Small intestine (tissue), 16 donors: ENCODE measurements at places on chromosomes 1 and 21. TPM values are rescaled to one million over a fixed set of nuclear protein-coding genes. Genes with fewer than 3 reads are reported as not detected.

Gene ADORA3
- 4.6 TPM for polyA plus RNA-seq

Gene CELA2A
- polyA plus RNA-seq: not detected

- peaks cover 33% of the 10 kb centered on the region for H3K4me1 ChIP-seq
- H3K27me3 ChIP-seq: no peaks in the 10 kb centered on the region
- H3K27ac ChIP-seq: no peak within 1 kb of the TSS
- H3K4me3 ChIP-seq: no peak within 1 kb of the TSS
These were observed at the start of gene MATN1 for GRCh38 chr1:30723331-30723755. MATN1 (minus strand) TSS chr1:30723585; CDS start chr1:30723551, 34 bp downstream.

- H3K36me3 ChIP-seq: no peaks in the 10 kb centered on the region
- no peaks in the 10 kb centered on the region for H3K27me3 ChIP-seq
- peak within 1 kb of the TSS; percentile 68 for H3K4me3 ChIP-seq
- H3K4me1 ChIP-seq: peaks cover 3% of the 10 kb centered on the region
- H3K27ac ChIP-seq: peak within 1 kb of the TSS; percentile 13
- peak; percentile 95 for DNase-seq
These were observed at the start of gene FAAH for GRCh38 chr1:46394108-46394871. FAAH (plus strand) TSS chr1:46394317; CDS start chr1:46394349, 32 bp downstream.

DNA sequence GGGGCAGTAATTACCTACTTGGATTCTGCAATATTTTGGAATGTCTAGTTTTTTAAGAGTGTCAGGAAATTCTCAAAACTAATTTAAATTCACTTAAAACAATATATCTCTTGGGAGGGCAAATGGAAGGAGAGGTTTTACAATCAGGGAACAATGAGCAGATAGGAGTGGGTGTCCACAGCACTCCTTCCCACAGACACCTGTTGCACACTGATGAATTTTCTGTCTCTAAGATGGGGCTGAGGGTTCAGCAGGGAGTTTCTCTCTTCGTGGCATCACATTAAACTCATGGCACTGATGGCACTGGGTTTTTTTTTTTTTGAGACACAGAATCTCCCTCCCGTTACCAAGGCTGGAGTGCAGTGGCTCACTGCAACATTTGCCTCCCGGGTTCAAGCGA is 5.5 kb downstream of the PHF13 start:
- H3K27me3 ChIP-seq: no peaks in the 10 kb centered on the region
- H3K27ac ChIP-seq: no peak overlapping the region
- H3K4me3 ChIP-seq: no peak overlapping the region
- DNase-seq: no peak
- peaks cover 12% of the 10 kb centered on the region for H3K36me3 ChIP-seq
- H3K4me1 ChIP-seq: no peaks in the 10 kb centered on the region

- no peak overlapping the region for H3K4me3 ChIP-seq
- no peak for DNase-seq
- H3K4me1 ChIP-seq: no peaks in the 10 kb centered on the region
These were observed 81.6 kb upstream of the IVNS1ABP start for GRCh38 chr1:185398599-185398998.

- no peak overlapping the region for H3K27ac ChIP-seq
- H3K27me3 ChIP-seq: no peaks in the 10 kb centered on the region
- no peaks in the 10 kb centered on the region for H3K4me1 ChIP-seq
- no peak overlapping the region for H3K4me3 ChIP-seq
These were observed 70.8 kb upstream of the SIM2 start for GRCh38 chr21:36628106-36628505.

- H3K36me3 ChIP-seq: no peaks in the 10 kb centered on the region
- no peak overlapping the region for H3K4me3 ChIP-seq
- DNase-seq: peak; percentile 36
- no peak overlapping the region for H3K27ac ChIP-seq
- H3K4me1 ChIP-seq: no peaks in the 10 kb centered on the region
These were observed 42.4 kb downstream of the DOP1B start for GRCh38 chr21:36199021-36199420.

DNA sequence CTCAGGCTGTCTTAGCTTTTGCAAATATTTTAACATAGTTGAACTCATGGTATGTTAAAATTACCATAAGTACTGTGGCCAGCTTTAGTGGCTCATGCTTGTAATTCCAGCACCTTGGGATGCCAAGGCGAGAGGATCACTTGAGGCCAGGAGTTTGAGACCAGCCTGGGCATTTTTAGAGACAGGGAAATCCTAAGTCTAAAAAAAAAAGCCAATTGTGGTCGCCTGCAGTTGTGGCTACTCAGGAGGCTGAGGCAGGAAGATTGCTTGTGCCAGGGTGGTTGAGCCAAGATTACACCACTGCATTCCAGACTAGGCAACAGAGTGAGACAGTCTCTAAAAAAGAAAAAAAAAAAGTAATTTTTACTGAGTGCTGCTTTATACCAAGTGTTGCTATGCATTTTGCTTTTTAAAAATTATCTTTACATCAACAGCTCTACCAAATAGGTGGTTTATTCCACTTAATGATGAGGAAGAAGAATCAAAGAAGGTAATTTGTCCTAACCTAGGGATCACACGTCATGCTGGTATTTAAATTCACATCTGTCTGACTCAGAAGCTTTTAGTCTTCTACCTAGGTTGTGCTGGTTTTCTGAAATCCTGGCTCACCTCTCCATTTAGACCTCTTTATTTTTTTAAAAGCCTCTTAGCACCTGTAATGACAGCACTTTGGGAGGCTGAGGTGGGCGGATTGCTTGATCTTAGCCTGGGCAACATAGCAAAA is 16.8 kb downstream of the PPP1R12B start:
- H3K27ac ChIP-seq: no peak overlapping the region
- no peaks in the 10 kb centered on the region for H3K4me1 ChIP-seq
- H3K27me3 ChIP-seq: no peaks in the 10 kb centered on the region

DNA sequence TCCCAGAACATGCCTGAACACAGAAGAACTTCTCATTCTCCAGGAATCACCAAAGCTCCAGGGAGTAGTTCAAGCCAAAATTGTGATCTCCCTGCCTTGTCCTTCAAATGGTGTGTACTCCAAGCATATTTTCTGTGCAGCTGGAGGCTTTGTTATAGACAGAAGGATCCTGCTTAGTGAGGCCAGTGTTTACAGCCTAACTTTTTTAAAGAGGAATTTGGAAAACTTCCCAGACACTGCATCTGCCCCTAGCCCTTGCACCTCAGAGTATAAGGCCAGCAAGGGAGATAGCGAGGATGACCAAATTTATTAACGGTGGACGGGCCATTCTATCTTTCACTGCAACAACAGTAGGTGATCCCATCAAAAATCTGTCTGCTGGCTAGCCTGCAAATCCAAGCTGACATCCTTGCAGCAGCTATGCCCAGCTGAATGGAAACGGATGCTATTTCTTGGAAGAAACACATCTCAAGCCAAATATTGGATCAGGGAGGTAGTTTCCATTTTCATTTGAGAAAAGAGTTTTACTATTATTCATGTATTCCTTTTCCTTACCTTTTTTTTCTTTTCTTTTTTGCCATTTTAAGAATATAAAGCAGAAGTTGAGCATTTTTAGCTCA is 249.8 kb downstream of the USH2A start:
- no peak overlapping the region for H3K27ac ChIP-seq
- no peak for DNase-seq
- H3K36me3 ChIP-seq: no peaks in the 10 kb centered on the region
- H3K4me3 ChIP-seq: no peak overlapping the region
- H3K4me1 ChIP-seq: no peaks in the 10 kb centered on the region
- no peaks in the 10 kb centered on the region for H3K27me3 ChIP-seq

DNA sequence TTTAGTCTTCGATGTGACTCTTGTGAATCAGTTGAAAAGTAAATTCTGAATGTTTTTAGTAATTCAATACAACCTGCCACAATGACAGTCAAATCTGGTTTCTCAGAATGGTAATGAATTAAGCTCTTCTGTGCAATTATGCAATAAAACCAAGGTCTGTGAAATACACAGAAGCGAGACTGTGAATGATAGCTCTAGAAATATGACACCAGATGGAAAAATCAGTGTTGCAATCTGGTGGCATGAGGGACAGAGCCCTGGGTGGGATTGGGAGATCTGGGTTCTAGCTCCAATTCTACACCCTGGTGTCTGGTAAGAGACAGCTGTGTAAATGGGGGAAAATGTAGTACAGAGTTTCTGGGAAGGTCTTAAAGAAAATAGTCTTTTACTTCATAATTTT is 586.4 kb upstream of the ZRANB2 start:
- no peak overlapping the region for H3K27ac ChIP-seq
- no peak overlapping the region for H3K4me3 ChIP-seq
- no peaks in the 10 kb centered on the region for H3K4me1 ChIP-seq
- DNase-seq: no peak

GRCh38 chr1:63320022-63320721 is 2.2 kb upstream of the FOXD3 start:
- DNase-seq: no peak
- H3K4me1 ChIP-seq: peaks cover 10% of the 10 kb centered on the region
- H3K27ac ChIP-seq: no peak overlapping the region
- H3K4me3 ChIP-seq: no peak overlapping the region
- peaks cover 89% of the 10 kb centered on the region for H3K27me3 ChIP-seq
- no peaks in the 10 kb centered on the region for H3K36me3 ChIP-seq
